Stimulated activated CD4-positive, alpha-beta T cell treated with anti-CD3 and anti-CD28 coated beads, Interleukin-15, amount 100 ng/mL, for 48 hours (primary cell): ENCODE measurements at places on chromosomes 12 and 14.
A peak's percentile ranks its signal among the peaks of the same experiment; 100 is the strongest.

GRCh38 chr12:106345746-106346145, 11.8 kb upstream of the POLR3B start:
- DNase-seq: no peak

GRCh38 chr14:99671235-99672224, 12.6 kb upstream of the CYP46A1 start:
- DNase-seq: no peak

GRCh38 chr12:21819236-21819635, 44.7 kb upstream of the KCNJ8 start:
- no peak for DNase-seq

- DNase-seq: no peak
Observed at GRCh38 chr14:57246933-57247657, 21.6 kb downstream of the EXOC5 start.

DNA sequence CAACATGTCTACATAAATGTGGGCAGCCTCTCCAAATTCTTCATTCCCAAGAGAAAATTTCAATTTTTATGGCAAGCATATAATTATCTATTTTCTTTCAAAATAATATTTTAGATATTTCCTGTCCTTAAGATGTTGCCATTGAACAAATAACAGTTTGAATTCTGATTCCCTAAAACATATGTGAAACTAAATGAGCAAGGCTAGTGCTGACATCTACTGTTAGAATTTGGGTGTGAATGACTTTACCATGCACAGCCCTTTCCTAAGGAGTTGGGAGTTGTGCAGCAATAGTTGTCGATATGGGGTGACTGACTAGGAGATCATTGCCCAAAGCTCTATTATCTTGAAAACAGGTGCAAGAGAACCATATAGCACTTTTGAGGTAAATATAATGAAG, 108.2 kb upstream of the SLC38A4 start:
- DNase-seq: no peak

- DNase-seq: no peak
Observed at GRCh38 chr12:69108037-69108436, 131.3 kb upstream of the CPSF6 start.

DNA sequence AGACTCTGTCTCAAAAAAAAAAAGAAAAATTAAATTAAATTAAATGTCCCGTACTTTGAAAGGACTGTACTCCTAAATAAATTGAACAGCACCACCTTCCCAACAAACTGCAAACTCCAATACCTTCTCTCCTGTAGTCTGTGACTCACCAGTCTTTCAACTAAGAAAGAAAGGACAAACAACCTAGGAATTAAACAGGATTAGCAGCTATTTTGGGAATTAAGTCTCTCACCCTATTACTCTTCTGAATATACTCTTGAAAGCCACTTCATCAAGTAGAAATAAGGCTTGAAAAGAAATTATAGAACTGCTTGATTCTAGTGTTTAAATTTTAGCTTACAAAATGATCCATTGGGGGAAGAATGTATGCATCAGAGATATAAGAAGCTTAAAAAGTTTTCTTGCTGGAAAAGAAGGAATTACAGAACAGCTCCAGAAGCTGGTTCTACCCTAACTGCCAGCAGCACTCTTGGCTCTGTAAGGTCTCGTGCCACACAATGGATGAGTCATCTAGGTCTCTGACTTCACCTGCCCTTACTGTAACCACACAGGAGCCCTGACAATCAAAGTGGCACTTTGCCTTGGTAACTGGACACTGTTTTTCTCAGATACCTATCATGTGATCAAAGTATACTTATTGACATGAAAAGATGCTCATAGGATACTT, 57.0 kb upstream of the CERS5 start:
- DNase-seq: no peak

- no peak for DNase-seq
Observed at GRCh38 chr12:78191611-78192010, 360.9 kb downstream of the NAV3 start.

DNA sequence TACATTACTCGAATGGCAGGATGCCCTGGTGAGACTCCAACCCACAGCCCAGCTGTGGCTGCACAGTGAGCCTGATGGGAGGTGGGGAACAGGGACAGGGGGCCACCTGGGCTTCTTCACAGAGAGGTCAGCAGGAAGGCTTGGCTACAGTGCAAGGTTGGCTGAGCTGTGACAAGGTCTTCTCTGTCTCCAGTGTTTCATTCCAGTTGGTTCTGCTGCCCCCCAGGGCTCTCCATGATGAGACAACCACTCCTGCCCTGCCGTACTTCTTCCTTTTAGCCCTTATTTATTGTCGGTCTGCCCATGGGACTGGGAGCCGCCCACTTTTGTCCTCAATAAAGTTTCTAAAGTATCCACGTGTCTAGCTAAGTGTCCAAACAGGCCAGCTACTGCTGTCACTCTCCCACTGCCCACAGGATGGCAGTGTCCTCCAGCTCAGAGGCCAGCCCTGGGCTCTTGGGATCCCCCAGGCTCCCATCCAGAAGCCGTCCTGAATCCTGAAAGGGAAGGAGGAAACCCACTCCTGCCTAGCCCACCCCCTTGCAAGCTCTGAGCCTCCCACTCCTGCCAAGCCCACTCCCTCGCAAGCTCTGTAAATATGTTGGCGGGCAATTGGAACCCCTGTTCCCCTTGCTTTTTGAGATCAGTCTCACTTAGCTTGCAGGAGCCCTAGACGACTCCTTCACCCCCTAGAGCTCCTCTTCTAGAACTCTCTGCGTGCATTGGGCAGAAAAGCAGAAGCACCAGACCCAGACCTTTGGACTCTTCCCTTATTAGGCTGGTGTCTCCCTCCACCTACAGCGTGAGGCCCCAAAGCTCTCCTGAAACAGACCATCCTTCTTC, 5.4 kb downstream of the C1QL4 start:
- no peak for DNase-seq

GRCh38 chr12:46452776-46453175, 80.2 kb upstream of the SLC38A2 start:
- DNase-seq: no peak

- no peak for DNase-seq
Observed at GRCh38 chr14:50011242-50011641, 105.1 kb downstream of the VCPKMT start.

DNA sequence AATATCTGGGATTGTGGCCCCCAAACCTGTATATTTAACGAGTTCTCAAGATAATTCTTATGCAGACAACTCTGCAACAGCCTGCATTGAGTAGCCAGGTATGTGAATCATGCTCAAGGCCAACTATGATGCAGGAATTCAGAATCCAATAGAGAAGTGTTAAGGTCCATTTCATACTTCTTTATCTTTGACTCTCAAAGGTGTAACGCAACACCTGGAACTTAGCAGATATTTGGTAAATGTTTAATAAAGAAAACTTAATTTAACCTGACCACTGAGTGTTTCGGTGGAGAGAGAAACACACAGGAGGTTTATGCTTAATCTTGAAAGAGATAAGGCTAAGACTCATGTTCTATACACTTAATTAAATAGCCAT, 156.5 kb upstream of the PLEKHG7 start:
- DNase-seq: no peak

- no peak for DNase-seq
Observed at GRCh38 chr12:10406725-10407124, 2.8 kb downstream of the KLRC4 start.

- DNase-seq: no peak
Observed at GRCh38 chr14:92903359-92903758, 19.6 kb upstream of the CHGA start.

DNA sequence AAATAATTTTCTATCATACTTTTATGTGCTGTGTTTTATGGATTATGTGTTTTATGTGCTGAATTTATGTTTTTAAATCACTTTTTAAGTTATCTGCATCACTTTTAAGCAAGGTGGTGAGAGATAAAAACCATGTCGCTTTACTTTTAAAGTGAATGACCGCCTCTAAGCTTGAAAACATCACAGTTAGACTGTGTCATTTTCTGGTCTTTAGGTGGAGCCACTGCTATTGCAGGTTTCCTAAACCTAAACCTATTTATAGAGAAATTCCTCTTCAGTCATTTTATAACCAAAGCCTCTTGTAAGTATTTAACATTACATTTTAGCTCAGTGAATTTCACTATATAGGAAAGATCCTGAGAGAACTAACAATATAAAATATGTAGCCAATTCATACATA, 21.0 kb upstream of the MDM2 start:
- DNase-seq: no peak

DNA sequence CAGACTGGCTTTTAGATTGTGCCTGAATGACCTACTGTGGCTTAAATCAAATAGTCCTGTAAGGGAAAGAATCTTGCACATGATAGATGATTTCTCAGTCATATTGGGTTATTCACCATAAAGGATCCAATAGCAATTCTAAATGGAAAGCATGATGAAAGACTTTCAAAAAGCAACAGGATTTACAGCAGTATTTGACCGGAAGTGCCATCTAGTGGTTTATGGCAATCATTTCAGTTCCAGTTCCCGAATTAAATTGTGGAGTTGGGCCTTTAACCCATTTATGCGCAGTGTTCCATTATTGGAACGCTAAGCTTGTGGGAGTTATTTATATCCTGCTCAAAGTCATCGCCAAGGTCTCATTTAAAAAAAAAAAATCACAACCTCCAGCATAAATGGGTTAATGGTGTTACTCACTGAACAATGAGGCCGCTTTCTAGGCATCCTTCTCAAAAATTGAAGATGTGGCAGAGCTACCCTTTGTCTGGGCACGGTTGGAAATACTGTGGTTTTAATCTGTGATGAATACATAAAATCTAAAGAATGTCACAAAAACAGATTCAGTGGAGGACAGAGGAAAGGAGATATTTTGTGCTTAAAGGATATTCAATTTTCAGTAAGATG, 60.8 kb upstream of the REP15 start:
- no peak for DNase-seq

GRCh38 chr12:95339086-95339788, 121.6 kb downstream of the VEZT start:
- DNase-seq: no peak

DNA sequence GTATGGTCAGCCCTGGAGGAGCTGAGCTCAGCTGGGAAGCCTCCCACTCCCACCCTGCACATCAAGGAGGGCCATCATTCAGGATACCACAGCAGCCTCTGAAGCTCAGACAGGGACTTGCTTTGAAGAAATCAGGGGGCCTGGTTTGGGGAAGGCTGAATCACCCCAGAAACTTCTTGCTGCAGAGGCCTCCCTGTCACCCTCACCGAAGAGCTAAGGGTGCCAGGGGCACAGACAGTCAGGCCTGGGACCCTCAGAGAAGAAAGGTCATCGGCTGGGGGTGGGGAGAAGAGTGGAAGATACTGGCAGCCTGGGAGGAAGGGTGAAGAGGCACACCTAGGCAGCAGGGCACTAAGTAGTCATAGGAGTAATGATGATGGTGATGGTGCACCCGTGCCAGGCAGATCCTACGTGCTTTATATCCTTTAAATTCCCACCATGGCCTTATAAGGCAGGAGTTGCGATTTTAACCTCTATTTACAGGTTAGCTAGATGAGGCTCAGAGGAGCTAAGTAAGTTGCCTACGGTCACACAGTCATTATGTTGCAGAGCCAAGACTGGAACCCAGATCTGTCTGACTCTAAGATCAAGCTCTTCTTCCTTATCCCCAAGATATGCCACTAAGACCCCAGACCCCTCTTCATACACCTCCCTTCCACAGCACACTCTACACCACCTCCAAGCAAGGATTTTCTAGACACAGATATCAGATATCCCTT, 28.5 kb upstream of the PNMA1 start:
- no peak for DNase-seq

GRCh38 chr12:6345319-6346091, 3.6 kb upstream of the TNFRSF1A start:
- DNase-seq: no peak

GRCh38 chr14:92341791-92342190, 18.8 kb downstream of the SLC24A4 start:
- DNase-seq: peak; percentile 43

- no peak for DNase-seq
Observed at GRCh38 chr12:57010627-57011247, 4.4 kb upstream of the ZBTB39 start.

- DNase-seq: no peak
Observed at GRCh38 chr14:36167431-36167830, 9.1 kb downstream of the PTCSC3 start.

GRCh38 chr12:81819991-81820633, 61.0 kb upstream of the PPFIA2 start:
- DNase-seq: no peak

DNA sequence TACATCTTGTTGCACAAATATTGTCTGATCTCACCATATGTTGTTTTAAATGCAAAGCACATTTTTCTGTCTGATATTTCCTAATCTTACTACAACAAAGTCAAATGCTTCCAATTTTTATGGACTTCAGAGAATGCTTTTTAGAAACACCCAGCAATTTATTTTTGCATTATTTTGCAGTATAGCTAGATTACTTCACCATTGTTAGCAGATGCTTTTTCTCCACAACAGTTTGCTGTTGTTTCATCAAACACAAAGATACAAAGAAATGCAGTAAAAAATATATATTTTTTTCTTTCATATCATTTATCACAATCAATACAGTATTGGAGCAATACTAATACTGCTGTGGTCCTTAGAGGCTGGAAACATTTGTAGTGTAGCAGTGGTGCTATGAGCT, 674.4 kb downstream of the TMTC2 start:
- DNase-seq: no peak

DNA sequence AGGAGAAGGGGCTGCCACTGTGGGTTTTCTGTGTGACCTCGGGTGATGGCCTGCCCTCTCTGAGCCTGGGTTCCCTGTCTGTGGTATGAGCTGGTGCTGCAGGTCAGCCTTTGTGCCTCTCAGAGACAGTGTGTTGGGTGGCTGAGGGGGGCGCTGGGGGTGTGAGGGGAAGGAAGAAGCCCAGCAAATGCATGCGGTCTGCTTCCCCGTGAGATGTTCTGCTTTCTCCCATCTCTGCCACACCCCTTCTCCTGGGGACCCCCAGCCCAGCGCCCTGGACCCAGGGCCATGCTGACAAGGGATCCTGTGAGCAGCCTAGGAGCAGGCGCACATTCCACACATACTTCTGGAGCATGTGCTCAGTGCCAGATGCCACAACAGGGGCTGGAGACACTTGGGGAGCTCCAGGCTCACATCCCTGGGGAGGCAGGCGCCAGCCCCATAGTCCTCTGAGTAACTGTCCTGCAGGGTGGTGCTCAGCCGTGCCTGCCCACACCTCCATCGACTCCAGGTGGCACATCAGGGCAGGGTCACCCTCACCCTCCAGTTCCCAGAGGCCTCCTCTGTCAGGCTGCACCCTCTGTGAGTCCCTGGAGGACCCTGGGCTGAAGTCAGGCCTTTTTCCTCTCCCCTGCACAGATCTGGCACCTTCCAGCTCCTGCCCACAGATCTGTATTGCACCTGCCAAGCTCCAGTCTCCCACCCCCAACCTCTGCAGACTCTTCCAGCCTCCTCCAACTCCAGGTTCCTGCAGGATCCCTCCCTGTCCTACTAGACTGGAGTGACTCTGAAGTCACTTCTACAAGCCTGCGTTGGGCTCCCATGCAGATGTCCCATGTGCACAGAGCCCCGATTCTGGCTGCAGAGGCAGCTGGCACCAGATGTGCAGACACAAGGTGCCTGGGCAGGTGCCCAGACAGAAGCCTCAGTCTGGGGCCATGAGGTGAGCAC, 205.6 kb downstream of the KIF26A start:
- no peak for DNase-seq
